ENCODE measurements at places on chromosomes 7 and 10.
A peak's percentile ranks its signal among the peaks of the same experiment; 100 is the strongest.

GRCh38 chr7:153832160-153832559 lies 220.0 kb upstream of the DPP6 start:
- peak; percentile 10 for DNase-seq

DNA sequence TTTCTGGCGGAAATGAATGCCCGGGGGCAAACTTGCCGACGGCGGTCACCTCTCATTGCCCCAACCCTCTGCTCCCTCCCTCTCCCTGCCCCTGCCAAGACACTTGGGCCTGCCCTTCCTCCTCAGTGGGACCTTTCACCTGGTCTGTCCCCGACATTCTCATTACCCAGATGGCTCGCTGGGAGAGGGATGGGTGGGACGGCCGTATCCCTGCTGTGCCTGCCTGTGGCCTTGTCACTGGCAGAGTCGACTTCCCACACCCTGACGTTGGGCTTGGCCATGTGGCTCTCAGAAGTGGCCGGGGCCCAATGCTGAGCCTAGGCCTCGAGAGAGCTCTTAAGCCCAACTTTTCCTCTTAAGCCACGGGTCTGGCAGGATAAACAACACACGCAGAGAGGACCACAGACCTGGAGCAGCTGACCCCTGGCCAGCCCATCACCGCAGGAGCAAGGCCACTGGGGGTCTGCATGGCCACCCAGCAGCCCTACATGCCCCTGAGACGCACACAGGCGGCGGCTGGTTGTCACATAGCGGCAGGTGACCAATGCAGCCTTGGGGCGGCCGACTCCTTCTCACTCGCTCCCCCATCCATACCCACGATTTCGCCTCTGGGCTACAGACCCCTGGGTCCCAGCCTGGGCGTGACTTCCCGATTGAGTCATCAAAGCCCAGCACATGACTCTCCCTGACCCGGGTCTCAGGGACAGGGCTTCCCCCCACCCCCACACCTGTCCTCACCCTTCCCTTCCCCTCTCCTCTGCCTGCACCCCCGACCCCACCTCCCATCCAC lies 40.1 kb downstream of the SLC29A4 start:
- DNase-seq, result no peak

GRCh38 chr7:1915956-1916600 lies 246.0 kb downstream of the ELFN1 start:
- DNase-seq, result no peak

GRCh38 chr7:81416659-81417058 lies 353.2 kb downstream of the HGF start:
- no peak for DNase-seq

DNA sequence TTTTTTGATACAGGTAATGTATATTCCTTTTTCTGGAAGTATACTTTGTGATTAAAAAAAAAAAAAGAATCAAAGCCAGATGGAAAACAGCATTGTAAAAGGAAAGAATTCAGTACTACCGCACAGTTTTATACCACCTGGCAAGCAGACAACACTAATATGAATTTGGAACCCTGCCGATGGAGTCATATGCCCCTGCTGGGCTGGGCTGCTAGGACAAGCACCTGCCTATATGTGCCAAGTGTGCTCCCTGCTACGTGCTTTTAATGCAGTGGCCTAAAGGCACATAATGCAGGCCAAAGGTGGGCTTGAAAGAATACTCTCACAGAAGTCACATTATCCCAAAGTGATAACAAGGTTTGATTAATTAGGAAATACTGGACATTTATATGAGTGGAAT lies 29.8 kb upstream of the WAC start:
- DNase-seq, result peak; percentile 44

GRCh38 chr7:83704564-83704963 lies 55.6 kb upstream of the SEMA3E start:
- DNase-seq, result no peak
